Panc1 (cell line): ENCODE measurements at places on chromosomes 12 and 14.

DNA sequence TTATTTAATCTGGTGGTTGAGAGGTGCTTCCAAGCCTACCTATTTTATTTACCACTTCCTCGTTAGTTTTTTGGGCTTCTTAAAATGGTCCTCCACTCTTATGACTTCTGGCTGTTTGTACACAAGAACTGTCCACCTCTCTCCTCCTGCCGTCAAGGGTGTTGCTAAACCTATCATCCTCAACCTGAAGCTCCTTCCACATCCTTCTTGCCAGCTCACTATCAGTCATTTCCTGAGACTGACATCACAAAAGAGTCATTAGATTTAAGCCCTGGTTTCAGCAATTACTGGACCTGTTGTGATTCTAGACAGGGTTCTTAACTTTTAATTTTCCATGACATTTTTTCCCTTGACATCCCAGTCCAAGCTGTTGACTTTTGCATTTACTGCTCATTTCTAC is 91.9 kb downstream of the BICD1 start:
- peak; percentile 86 for DNase-seq

GRCh38 chr12:83040991-83041390 is 354.3 kb downstream of the TMTC2 start:
- DNase-seq = no peak

- no peak for DNase-seq
These were observed 15.4 kb downstream of the SELPLG start for GRCh38 chr12:108618079-108618952.

DNA sequence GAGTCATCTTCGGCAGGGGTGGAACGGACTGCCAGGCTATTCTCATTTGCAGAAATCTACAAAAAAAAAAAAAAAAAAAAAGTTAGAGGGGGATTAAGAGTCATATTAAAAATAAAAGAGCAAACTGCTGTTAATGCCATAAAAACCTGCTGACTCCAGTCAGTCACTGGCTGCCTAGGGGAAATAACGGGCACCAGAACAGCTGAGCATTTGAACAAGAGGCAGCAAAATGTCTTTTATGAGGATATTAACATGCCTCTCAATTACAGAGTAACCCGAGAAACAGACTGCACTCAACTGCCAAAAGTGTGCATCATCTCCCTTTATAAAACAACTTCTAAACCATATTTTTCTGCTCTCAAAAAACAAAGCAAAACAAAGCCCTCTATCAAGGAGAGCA is 28.7 kb upstream of the CERS5 start:
- no peak for DNase-seq

DNA sequence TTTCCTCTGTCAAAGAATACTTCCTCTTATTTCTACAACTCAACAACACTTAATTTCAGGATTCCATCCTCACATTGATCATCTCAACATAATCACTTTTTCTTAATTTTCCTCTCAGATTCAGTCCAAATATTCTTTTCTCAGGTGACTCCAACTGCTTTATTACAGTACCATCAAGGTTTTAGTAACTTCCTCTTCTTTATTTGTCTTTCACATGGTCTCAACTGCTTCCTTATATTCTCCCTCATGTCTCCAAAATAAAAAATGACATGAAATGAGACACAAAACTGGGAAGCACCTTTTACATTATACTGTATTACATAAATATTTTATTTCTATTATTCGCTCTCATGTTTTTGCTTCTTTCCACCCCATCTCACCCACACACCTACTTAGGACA is 55.5 kb downstream of the PPP2R5E start:
- no peak for DNase-seq

GRCh38 chr12:127125607-127126259 is 1141.2 kb upstream of the TMEM132C start:
- no peak for DNase-seq

- DNase-seq = no peak
These were observed 46.8 kb downstream of the IQSEC3 start for GRCh38 chr12:113347-113746.

GRCh38 chr14:35384455-35385041 is 20.0 kb downstream of the NFKBIA start:
- no peak for DNase-seq

DNA sequence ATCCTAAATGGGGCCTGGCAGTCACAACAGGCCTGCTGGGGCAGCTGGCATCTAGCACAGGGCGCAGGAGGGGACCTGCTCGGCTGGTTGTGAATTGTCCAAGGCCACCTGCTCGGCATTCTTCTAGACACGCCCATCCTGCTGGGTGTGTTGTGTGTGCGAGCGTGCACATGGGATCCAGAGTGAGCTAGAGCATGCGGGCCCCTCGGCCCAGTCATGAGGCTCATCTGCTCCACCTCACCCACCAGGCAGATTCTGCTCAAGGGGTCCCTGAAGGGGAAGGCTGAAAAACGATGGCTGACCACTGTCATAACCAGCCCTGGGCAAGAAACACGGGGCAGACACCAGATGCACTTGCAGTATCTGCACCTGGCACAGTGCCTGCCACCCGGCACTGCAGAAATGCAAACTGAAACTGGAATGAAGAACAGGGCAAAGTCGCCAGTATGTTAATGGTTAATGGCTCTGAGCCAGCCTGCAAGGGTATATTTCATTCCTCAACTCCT is 31.8 kb downstream of the MAX start:
- no peak for DNase-seq

DNA sequence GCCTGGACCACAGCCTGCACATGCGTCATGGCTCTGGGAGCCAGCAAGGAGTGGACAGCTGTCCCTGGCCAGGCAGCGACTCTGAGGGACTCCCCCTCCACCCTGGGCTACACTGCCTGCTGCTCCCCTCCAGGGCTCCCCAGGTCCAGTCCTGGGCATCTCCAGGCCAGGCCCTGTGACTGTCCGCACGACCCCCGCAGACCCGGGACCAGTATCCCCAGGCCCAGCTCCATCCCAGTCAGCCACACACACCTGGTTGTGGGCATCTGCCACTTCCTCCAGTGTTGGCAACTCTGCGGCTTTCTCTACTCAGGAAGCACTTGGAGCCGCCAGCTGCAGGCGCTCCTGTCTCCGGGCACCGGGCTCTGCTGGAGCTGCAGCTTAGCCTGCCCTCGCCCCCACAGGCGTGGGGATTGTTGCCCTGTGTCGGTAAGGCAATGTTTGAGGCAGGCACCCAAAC is 2.4 kb downstream of the ULK1 start:
- no peak for DNase-seq

- DNase-seq = no peak
These were observed 87.2 kb downstream of the PAPLN start for GRCh38 chr14:73324533-73324932.

DNA sequence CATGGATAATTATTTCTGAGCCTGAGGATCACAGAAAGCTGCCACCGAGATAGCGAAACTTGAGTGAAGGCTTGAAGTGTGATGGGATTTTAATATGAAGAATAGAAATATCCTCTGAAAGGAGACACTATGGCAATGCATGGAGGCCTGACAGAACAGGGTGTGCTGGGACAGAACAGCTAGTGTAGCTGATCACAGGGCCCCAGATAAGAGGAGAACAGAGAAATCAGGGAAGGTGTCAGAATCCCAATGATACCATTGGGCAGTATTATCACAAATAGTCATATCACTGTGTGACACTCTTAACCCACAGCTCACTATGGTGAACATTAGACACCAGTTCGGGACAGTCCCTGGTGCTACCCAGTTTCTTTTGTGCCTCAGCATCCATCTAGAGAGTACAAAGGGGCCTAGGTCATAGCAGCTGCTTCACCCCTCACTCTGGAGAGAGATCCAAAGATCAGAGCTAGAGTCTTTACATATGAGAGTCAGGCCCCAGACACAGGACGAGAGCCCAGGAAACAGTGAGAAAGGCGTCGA is 506 bp upstream of the OR10P1 start:
- DNase-seq = no peak

- DNase-seq = no peak
These were observed 5.7 kb downstream of the DPF3 start for GRCh38 chr14:72888192-72888591.

DNA sequence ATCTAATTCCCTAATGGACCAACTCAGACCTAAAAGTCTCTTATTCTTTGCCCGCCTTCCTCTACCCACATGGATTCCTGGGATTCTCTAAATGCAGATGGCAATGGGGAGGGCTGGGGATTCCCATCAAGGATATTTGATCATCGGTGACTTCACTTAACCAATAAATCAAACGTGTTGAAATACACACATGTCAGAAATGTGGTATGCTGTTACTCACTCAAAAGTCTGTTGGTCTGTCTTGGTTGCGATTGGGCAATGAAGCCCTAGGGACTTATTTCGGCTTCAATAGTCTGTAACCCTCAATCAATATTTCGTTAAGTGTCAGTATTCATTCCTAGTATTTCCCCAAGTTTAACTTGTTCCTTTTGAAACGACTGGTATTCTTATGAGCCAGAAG is 117.2 kb upstream of the DIO3 start:
- no peak for DNase-seq

DNA sequence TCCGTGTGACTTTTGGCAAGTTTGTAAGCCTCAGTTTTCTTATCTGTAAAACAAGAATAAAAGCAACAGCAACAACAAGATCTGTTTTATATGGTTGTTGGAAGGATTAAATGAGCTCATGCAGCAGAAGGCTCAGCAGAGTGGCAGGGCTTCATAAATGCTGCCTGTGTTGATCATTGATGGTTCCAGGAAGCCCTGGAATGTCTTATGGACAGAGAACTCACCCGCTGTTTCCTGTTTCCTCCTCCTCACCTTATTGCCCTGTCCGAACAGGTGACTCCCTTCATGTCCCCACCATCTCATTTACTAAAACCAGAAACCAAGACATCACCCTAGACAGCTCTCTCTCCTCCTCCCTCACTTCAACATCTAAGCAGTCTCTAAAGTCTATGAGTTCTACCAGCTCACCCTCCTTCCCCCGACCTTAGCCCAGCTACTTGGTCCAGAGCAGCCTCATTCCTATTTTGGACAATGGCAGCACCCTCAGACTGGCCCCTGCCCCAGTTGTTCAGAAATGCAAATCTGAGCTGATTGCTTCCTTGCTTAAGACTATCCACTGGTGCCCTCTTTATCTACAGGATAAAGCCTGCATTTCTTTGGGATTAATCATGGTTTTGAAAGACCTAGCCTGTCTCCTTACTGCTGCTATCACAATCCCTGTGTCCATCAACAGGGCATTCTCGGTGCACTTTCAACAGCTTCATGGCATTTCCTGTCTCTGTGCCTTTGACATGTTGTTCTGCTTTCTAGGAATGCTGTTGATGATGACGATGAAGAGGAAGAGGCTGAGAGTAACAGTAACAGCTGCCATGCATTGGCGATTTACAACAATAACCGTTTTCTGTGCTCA is 21.4 kb upstream of the GSG1 start:
- no peak for DNase-seq

DNA sequence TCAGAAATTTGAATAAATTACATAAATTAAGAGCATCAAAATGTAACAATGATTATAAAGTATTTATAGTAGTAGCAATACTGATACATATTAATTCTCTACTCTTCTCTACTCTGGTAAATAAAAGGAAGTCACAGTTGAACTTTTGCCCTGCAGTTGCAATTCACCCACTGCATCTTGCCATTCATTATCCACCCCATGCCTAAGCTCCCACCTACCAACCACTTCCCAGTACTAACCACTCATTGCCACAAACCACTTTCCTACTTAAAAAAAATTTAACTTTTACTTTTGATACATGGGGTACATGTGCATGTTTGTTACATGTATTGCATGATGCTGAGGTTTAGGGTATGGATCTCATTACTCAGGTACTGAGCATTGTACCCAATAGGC is 174.0 kb downstream of the RASSF9 start:
- no peak for DNase-seq

DNA sequence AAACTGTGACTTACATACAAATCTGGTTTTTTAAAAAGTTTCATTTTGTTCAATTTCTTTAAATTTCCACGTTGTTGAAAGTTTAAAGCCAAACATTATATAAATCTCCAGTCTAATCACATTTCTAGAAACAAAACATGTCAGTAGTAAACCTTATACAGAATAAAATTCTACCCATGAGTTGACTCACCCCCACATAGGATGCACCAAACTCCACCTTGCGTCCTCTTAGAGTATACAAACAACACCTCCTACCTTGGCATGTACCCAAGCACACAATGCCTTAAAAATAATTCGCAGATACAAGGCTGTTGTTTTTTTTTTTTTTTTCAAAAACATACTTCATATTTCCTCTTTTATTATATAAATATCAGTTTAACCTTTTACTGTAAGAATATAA is 3.3 kb downstream of the FBXL14 start:
- no peak for DNase-seq

GRCh38 chr12:11716794-11717518 is 67.5 kb downstream of the ETV6 start:
- no peak for DNase-seq

- no peak for DNase-seq
These were observed 25.2 kb downstream of the NID2 start for GRCh38 chr14:52043690-52044089.

- no peak for DNase-seq
These were observed 452 bp downstream of the NGDN start for GRCh38 chr14:23469906-23470403.

DNA sequence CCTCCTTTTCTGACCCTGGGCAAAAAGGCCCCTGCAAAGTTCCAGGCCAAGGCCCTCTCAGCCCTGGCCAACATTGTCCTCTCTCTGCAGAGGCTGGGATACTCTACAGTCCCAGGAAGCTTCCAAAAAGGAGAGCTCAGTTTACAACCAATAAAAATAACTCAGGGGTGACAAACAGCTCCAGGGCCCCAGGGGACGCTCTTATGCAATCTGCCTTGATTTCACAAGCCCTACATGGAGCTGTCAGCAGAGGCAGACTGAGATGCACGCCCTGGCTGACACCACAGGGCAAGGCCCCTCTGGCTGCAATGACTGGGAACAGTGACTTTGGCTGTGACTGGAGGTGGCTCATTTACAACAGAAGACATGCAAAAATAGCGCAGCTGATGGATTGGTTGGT is 129.0 kb upstream of the MED13L start:
- DNase-seq = no peak

- no peak for DNase-seq
These were observed 14.3 kb upstream of the COL2A1 start for GRCh38 chr12:48018618-48018995.

- no peak for DNase-seq
These were observed 134.7 kb downstream of the CMAS start for GRCh38 chr12:22180705-22181104.

- no peak for DNase-seq
These were observed 144.1 kb downstream of the HMGA2 start for GRCh38 chr12:65968359-65968758.

DNA sequence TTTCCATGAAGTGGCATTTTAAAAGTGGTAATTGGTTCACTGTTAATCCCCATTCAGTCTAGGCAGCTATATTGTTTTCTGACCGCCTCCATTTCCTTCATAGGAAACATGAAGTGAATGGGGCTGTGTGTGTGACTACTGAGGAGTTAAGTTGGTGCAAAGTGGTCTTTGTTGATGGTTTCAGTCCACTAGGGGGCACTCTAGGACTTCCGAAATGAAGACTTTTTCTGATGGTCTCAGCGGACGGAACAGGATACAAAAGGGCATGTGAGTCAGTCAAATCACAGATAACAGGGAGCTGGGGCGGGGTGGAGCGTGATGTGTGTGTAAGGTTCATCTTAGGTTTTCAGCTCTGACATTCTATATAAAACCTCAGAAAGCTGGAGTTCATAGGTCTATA is 240.1 kb upstream of the OR4E1 start:
- DNase-seq = no peak

GRCh38 chr12:124795081-124795948 is 68.3 kb downstream of the SCARB1 start:
- DNase-seq = no peak

- DNase-seq = no peak
These were observed 76.4 kb downstream of the SUSD6 start for GRCh38 chr14:69687606-69688298.

- DNase-seq = no peak
These were observed 1435.9 kb upstream of the TMEM132C start for GRCh38 chr12:126830778-126831680.
